ENCODE measurements at places on chromosomes 16 and 17.
A peak's percentile ranks its signal among the peaks of the same experiment; 100 is the strongest.

- no peak for DNase-seq
Observed at GRCh38 chr16:52544703-52545102, 2.2 kb downstream of the TOX3 start.

DNA sequence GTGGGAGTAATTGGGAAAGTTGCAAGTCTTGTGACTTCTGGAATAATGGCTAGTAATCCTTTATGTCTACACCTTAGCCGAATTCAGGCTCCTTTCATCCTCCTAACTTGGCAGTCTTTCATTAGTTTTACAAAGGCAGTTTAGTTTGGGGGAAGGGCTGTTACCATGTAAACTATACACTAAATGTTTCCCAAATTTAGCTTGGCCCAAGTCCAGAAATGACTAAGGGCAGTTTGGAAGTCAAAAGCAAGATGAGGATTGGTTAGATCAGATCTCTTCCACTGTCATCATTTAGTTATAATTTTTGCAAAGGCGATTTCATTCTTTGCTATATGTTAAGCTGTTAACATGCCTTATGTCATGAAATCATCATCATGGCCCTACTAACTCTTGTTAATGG lies 115.4 kb upstream of the CACNG3 start:
- DNase-seq, result no peak

DNA sequence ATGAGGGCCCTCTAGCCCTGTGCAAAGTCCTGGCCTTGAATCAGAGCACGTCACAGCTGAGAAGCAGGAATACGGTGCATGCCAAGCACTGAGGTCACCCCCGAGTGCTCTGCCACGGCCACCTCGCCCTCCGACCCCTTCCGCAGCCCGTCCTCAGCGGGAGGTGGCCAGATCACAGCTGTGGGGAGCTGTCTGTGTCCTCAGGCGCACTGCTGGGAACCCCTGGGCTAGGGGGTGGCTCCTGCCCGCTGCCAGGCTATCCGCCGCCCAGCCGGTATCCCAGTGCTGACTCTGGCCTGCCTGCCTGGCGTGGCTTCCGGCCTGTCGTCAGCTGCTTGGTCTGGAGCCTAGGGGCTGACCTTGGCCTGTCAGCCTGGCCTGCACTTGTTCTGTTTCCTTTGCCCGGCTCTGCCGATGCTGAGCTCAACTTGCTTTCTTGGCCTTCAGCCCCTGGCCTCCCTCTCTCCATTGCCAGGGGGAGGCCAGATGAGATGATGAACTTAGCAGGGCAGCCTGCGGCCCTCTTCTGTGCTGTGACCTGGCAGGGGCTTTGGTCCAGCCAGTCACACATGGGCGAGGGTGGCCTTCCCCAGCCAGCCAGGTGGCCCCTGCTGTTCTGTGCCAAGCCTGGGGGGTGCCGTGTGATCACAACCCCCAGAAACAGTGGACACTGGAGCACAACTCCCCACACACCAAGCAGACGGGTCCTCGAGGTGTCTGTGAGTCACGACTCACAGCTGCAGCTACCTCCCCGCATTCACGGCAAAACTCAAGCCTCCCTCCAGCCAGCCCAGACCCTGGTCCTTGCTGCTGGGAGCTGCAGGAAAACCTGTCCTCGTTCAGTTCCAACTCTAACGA lies 77.3 kb downstream of the ZDHHC7 start:
- no peak for DNase-seq

DNA sequence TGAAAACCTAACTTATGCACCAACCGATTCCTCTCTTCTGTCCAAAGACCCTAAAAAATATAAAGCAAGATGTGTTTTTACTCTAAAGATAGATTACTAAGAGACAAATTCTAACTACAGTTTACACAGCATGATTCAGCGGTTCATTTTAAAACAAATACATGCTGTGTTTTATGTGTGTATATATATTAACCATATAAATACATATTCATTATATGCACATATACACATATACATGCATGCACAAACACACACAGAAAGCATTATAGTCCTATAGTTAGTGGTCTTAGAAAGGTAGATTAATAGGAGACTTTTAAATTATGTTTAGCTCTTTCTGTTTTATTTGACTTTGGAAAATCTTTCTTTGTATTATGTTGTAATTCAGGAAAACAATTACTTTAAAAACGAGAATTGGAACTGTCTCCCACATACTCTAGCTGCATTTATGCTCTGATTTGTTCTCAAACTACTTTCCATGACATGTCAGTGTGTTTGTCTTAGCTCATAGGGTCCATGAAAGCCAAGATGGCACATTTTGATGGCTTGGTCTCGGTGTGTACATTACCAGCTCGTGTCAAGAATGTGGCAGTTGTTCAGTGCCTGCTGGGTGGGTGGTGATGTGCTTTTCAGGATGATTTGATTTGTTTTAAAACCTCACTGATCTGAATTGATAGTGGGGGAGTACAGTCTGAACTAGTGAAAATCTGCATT lies 548.8 kb upstream of the SALL1 start:
- no peak for DNase-seq

- DNase-seq, result no peak
Observed at GRCh38 chr17:39694593-39694992, 5.3 kb upstream of the ERBB2 start.

DNA sequence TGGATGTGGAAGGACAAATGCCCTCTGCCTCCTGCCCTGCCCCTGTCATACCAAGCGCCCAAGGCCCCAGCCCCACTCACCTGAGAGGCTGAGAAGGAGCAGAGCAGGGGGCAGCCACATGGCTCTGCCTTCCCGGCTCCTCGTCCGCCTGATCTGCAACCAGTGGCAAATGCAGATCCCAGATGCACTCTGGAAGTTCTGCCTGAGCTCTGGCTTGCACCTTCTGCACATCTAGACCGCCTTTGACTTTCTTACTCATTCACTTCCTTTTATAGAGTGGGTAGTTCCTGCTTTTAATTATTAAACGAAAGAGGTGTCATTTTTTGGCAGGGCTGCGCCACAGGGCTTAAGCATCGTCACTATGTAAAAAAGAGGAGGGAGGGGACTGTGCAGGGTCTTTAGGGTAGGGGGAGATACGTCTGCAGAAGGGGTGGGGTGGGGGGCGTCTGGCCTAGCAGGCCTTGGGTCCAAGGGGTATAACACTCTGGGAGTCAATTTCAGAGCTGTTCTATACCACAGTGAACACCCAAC lies at the start of gene CD300LB:
TSS of gene CD300LB (minus strand) at position 245 of the 531 bp plus-strand sequence. CDS start at position 120, 125 bp downstream.
- no peak for DNase-seq

GRCh38 chr16:1428511-1428910 lies 2.4 kb upstream of the PERCC1 start:
- DNase-seq, result no peak

- DNase-seq, result no peak
Observed at GRCh38 chr16:10833271-10833670, 14.7 kb upstream of the TVP23A start.

DNA sequence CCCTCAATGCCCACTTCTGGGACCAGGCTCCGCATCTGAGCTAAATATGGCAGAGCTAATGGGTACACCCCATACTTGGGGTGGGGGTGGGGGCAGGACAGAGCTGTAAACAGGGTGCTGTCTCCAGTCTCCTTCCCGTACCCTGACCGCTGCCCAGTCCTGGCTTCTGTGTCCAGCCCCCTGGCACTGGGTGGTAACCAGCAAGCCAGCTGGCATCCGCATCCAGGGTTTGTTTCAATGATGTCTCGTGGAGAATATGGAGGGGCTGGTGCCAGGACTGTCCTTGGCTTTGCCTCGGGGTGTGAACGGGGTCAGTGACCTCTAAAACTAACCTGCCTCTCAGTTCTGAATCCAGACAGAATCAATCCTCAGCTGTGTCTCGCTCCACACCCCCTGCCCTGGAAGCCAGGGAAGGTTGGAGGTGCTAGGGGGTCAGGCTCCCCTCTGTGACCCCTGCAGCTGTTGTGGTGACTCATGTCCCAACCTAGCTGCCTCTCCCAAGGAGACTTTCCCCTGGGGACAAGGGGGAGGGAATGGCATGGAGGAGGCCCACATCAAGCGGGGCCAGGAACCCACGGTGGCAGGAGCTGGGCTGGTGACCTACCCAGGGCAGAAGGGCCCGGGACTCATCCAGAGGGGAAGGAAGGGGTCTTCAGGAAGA lies 1.5 kb upstream of the PNMT start:
- DNase-seq, result no peak

DNA sequence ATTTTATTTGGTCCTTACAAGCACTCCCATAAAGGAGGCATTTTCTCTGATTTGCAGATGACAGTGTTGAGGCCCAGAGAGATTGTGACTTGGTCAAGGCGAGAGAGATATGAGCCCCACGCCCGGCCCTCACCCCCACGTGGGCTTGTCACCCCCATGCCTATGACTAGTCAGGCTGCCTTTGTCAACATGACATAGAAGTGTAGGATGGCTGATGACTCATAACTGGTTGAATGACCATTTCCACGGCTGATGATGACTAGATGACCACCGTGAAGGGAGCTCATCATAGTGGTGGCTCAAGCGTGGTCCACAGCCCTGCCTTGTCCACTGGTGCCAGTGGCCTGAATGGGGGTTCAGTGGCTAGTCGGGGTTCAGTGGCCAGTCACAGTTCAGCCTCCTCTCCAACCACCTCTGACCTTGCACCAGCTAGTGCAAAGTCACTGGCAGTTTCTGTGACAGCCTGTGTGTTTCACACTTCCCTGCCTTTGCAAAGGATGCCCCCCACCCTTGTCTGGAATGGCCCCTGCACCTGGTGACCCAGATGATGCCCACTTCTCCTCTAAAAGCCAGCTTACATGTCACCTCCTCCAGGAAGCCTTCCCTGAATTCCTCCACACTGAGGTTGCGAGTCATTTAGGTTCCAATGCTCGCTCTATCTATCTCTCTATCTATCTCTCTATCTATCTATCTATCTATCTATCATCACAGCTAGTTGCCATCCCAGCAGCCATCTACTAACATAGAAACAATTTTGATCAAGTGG lies 3.8 kb upstream of the WSCD1 start:
- no peak for DNase-seq

DNA sequence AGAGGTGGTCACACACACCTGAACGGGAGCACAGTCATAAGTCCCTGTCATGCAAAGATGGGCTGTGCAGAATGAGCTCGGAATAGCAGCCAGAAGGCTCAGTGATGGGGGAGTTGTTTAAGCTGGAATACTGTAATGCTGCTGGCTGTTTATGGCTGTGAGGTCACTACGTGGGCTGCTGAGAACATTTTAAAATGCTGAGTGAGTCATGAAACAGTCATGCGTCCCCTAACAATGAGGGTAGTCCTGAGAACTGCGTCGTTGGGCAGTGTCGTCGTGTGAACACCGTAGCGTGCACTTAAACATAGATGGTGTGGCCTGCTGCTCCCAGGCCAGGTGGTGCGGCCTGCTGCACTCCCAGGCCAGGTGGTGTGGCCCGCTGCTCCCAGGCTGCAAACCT lies 39.7 kb downstream of the TBCD start:
- DNase-seq, result no peak

DNA sequence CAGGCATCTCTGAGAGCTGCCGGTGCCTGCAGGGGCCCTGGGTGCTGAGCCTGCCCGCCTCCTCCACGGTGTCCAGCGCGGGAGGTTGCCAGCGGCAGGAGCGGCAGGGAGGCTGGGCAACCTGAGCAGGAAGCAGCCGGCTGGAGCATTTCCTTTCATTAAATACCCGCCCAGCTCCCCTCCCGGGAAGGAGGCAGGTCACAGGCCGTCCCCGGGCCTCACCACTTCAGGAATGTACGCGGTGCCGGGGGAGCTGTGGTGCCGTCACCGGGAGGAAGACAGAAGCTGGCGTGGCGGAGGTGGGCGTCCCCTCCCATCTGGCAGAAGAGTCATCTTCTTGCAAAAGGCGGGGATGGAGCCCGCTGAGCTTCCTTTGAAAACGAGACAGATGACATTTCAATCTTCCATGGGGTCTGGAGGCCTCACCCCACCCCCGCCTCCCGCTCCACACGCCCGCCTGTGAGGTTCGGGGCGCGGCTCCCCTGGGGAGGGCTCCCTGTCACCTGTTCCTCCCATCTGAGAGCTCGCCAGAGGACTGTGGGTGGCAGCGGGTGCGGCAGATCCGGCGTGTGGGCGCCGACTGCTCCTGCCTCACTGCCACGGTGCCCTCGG lies 16.0 kb downstream of the SOX8 start:
- peak; percentile 5 for DNase-seq

DNA sequence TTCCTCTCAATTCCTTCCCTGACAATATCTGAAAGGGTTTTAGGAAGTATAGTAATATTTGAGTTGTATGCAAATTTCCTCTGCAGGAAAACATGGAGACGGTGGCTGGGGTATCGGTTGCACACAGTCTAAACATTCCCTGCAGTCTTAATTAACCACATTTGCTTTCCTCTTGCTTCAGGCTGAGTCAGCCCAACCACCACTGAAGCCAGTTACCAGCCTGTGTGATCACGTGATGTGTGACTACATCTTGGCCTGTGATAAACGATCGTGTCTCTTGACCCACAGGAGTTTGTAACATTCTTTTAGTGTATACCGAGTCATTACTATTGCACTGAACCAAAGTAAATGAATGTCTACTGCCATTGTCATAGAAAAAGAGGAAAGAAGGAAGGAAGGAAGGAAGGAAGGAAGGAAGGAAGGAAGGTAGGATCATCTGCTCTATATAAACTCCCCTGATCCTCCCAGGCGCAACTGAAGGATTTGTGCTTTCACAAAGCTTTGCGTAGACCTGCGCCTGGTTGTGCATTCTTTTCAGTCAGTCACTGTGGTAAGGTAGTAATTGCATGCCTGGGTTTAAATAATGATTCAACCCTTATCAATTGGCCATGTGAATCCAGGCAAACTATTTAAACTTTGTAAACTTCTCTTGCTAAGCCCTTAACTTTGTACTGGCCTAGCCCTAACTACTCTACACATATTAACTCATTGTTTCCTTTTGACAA lies 280.6 kb upstream of the SALL1 start:
- DNase-seq, result peak; percentile 81

GRCh38 chr17:68199837-68200688 lies 47.8 kb upstream of the AMZ2 start:
- no peak for DNase-seq

- no peak for DNase-seq
Observed at GRCh38 chr17:1076982-1077302, 80.0 kb downstream of the TIMM22 start.

GRCh38 chr17:81154961-81155360 lies 10.3 kb upstream of the PVALEF start:
- no peak for DNase-seq

DNA sequence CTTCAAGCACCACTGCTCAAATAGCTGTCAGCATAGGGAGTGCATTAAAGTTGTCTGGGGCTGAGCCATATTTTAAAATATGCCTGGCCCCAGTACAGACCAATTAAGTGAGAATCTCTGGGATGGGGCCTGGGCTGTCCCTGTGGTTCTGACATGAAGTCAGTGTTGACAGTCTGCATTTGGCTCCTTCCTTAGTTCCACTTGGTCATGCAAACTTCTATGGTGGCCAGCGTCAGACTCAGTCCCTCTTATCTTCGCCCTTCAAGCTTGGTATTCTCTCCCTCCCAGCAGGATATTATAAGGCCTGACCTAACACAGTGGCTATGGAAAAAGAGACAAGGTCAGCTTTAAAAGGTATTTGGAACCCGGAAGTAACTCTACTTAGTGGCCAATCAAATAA lies 177.2 kb downstream of the PMP22 start:
- DNase-seq, result no peak

DNA sequence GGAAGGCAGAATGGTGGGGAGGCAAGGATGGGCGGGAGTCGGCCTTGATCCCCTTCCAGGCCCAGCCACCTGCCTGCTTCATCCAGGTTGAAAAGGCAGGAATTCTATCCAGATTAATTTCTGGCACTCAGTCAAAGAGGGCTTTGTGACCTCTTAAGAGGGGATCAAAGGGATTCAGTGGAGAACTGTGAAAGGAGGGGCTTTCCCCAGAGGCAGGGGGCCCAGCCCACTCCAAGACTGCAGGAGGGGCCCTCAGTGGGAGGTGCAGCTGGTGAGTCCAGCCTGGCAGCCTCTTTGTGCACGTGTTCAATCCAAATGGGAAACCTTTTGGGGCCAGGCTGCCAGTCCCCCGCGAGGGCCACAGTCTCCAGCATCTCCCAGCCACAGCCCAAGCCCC lies 148.5 kb upstream of the PLCG2 start:
- DNase-seq, result no peak

- DNase-seq, result no peak
Observed at GRCh38 chr17:47735536-47736011, 2.5 kb downstream of the TBX21 start.
